ENCODE measurements at places on chromosomes 4 and X.

DNA sequence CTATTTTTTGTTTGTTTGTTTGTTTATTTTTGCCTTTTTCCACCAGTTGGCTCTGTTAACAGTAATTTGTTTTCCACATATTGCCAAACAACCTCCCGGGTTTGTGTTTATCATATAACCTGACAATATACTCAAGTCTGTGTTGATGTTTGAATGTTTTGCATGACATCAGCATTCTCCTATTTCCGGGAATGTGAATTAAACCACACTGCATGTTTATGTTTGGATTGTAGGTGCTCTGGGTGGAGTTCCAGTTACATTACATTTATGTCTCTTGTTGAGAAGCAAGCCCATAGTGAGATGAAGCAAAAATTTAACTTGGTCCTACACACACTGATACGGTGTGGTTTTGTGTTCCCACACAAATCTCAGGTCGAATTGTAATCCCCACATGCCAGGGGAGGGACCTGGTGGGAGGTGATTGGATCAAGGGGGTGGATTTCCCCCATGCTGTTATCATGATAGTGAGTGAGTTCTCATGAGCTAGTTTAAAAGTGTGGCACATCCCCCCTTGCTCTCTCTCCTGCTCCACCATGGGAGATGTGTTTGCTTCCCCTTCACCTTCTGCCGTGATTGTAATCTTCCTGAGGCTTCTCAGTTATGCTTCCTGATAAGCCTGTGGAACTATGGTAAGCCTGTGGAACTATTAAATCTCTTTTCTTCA lies 54.4 kb upstream of the CLNK start:
- DNase-seq = no peak

DNA sequence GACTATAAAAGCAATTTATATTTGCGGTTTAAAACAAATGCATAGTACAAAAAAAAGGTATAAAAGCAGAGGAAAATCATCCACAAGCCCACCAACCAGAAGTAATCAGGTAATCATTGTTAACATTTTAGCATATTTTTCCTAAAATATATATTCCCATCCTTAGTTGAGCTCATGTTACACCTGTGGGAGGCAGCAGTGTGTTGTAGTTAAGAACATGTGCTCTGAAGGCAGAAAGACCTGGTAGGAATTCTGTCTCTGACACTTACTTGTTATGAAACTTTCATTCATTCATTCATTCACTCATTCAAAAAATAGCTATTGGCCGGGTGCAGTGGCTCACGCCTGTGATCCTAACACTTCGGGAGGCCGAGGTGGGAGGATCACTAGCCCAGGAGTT lies 15.4 kb upstream of the CDKL5 start:
- no peak for DNase-seq

- no peak for DNase-seq
Measured at GRCh38 chr4:34974313-34974680, 1270.0 kb downstream of the ARAP2 start.

DNA sequence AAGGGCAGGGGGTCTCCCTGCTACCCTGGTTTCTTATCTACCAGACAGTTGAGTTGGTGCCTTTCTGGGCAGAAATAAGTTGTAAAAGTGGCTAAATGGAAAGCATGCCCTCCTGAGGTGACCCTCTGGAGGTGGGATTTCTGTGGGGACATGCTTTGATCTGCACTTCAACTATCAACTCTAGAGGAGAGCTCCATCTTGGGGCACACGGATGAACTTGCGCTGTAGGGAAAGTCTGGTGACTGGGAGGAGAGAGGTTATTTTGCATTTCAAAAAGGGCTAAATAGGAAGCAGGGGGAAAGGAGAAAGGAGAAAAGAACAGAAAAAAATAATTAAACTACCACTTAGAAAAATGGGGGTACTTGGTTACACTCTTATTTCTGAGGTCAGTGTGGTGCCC lies 12.7 kb upstream of the RHOXF2B start:
- no peak for DNase-seq

- no peak for DNase-seq
Measured at GRCh38 chrX:114841051-114841450, 176.4 kb downstream of the IL13RA2 start.

GRCh38 chr4:47972181-47972580 lies 44.3 kb downstream of the CNGA1 start:
- DNase-seq = no peak
